ENCODE measurements at places on chromosomes 4 and X.

GRCh38 chrX:68650491-68650890 is 3.0 kb downstream of the STARD8 start:
- no peak for DNase-seq

DNA sequence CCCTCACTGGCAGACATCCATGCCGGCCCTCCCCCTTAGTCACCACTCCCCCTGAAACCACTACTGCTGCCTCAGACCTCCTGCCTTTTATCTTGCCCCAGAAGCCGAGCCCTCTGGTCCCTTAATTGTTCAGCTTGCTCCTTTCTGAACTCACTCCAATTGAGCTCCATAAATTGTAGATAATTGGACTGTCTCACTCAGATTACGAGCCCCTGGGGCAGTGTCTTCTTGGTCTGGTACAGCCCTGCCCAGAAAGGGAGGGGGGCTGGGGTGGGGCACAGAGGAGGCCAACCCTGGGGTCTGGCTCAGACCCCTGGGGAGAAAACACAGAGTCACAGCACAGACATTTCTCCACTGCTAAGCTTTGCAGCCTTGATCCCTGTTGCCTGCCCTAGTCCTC is 39.4 kb downstream of the NALF2 start:
- no peak for DNase-seq

- no peak for DNase-seq
Observed at GRCh38 chr4:176444741-176445140, 125.0 kb downstream of the SPCS3 start.

GRCh38 chr4:109649872-109650271 is 53.4 kb downstream of the CASP6 start:
- no peak for DNase-seq

GRCh38 chr4:163494360-163495241 is at the start of gene TMA16:
TMA16 (plus strand) TSS chr4:163494690; CDS start chr4:163494802, 112 bp downstream.
- DNase-seq: peak; percentile 88

Measured in NCI-H2171 treated with DMSO at 0.1 percent for 48 hours (cell line).